Stimulated activated CD8-positive, alpha-beta memory T cell treated with anti-CD3 and anti-CD28 coated beads, Interleukin-4, amount 100 ng/mL, for 4 hours (primary cell): ENCODE measurements at places on chromosomes 13 and 19.

- DNase-seq, result peak; percentile 44
Measured at GRCh38 chr19:10112895-10113591, 1.6 kb downstream of the P2RY11 start.

DNA sequence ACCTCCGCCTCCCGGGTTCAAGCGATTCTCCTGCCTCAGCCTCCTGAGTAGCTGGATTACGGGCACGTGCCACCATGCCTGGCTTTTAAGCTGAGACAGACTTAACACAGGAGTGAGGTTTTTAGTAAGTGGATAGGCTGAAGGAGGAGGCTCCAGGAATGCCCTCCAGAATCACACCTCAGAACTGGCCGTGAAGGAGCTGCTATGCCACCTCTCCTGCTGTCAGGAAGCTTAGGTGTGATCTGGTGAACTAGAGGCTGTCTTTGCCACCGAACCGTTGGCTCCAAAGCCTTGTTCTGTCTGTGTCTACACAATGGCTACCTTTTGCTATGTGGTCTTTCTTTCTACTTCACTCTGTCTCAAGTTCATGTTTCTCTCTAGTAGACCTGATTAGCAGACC is 4.2 kb downstream of the PDCD2L start:
- no peak for DNase-seq

GRCh38 chr19:41753159-41753558 is 2.2 kb upstream of the CEACAM6 start:
- DNase-seq, result peak; percentile 64

DNA sequence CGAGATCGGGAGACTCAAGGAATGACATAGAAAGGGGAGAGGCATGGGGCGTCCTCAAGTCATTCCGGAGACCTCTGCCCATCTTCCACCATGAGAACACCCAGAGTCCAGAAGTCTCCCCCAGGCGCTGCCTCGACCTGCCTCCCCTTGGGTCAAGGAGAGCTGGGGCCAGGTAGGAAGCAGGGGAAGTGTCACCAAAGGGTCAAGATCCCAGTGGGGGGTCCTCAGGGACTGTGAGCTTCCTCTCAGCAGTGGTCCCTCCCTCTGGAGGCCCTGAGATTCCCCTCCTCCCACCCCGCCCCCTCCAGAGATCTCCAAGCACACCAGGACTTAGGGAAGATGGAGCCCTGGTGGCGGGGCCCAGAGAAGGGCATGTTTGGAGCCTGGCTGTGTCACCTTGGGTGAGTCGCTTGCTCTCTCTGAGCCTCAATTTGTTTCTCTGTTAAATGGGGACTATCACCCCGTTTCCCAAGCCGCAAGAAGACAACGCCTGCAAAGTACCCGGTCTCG is 919 bp downstream of the DACT3 start:
- no peak for DNase-seq

DNA sequence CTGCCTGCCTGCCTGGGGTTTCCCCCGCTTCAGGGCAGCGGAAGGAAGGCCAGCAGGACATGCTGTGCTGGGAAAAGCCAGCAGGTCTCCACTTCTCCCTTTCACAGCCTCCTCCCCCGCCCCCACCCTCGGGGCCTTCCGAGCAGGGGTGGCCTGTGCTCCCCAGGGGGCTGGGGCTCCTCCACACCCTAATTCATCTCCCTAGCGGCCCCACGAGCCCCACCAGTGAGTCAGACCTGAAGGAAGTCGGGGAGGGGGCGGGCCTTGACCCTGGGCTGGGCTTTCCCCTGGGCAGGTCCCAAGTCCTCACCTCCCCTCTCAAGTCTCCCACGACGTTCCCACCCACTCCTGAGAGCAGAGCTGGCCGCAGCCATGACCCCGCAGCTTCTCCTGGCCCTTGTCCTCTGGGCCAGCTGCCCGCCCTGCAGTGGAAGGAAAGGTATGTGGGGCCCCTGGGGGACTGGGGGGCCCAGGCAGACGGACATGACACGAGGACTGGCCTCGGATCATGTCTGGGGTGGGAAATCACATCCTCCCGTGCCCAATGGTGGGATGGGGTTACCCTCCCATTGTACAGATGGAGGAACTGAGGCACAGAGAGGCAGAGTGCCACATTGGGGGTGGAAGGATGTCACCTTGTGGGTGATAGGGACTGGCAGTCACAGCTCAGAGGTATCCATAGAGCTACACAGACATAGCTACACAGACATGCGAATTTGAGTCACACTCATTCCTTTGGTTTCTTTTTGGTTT is at the start of gene EBI3:
Gene EBI3, plus strand, starts transcription at position 345 of the 753 bp plus-strand sequence. Its CDS starts 28 bp downstream, at position 373.
- no peak for DNase-seq

DNA sequence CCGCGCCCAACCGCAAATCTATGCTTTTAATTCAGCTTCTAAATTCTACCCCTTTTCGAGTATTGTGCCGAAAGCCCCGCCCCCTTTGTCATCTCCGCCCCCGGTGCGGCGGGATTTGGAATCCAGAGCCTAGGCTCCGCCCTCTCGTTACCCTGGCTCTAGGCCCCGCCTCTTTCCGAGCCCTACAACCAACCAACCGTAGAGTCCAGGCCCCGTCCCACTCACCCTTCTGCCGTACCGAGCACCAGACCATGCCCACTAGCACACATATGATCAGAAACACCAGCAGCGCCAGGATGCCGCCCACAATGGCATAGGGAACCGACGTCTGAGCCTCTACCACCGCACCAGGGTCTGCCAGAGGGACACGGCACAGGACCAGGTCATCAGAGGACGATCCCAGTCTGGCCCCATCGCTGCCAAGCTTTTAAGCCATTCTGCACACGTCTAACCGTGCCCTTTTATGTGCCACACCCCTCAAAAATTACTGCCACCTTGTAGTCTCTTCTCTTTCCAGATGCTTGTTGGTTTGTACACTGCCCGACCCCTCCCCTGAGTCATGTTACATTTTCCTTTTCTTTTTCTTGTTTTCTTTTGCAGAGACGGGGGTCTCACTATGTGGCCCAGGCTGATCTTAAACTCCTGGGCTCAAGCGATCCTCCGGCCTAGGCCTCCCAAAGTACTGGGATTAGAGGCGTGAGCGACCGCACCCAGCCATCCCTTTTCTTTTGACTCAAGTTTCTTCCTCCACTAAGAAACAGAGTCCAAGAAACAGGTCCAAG is 4.7 kb upstream of the ZNF428 start:
- no peak for DNase-seq
